G401 (cell line): ENCODE measurements at places on chromosomes 16 and 17. TPM values are rescaled to one million over a fixed set of nuclear protein-coding genes. Genes with fewer than 3 reads are reported as not detected.

TMC7 gene
- total RNA-seq = 1.2 and 2.4 TPM in 2 replicates

HOXB9 gene
- total RNA-seq = 1.8 and 4.1 TPM in 2 replicates

KRTAP4-9 gene
- not detected in 2 replicates for total RNA-seq

MPV17L gene
- 5.2 and 6.7 TPM in 2 replicates for total RNA-seq

NT5M gene
- 1.4 and 3.8 TPM in 2 replicates for total RNA-seq

STAT5B gene
- total RNA-seq = 10.4 and 15.8 TPM in 2 replicates

EFNB3 gene
- total RNA-seq = 13.1 and 16.8 TPM in 2 replicates

MYO15A gene
- total RNA-seq = not detected in 2 replicates

UMOD gene
- not detected in 2 replicates for total RNA-seq

SLC6A2 gene
- total RNA-seq = not detected in 2 replicates

CLEC18C gene
- not detected in 2 replicates for total RNA-seq

DUS2 gene
- total RNA-seq = 17.0 and 19.3 TPM in 2 replicates

MYCBPAP gene
- 0.58 and 1.7 TPM in 2 replicates for total RNA-seq

FBXW10 gene
- not detected in 2 replicates for total RNA-seq

GUCY2D gene
- total RNA-seq = 0.06 TPM in 1 of 2 replicates, not detected in the other

CACNG1 gene
- not detected in 2 replicates for total RNA-seq

MYL4 gene
- not detected in 2 replicates for total RNA-seq

HOXB6 gene
- total RNA-seq = 0.92 and 2.0 TPM in 2 replicates

NHERF2 gene
- total RNA-seq = 20.5 and 28.9 TPM in 2 replicates

MSLN gene
- total RNA-seq = 0.14 and 1.8 TPM in 2 replicates

TMEM114 gene
- not detected in 2 replicates for total RNA-seq

UTS2R gene
- 1.5 TPM in 1 of 2 replicates, not detected in the other for total RNA-seq

CLEC3A gene
- not detected in 2 replicates for total RNA-seq

RHBDL3 gene
- 0.10 and 1.6 TPM in 2 replicates for total RNA-seq

MT3 gene
- total RNA-seq = not detected in 2 replicates

SPATA20 gene
- total RNA-seq = 39.4 and 59.1 TPM in 2 replicates

SDR42E1 gene
- total RNA-seq = under 0.01 TPM in 1 of 2 replicates, not detected in the other
